Esophagus muscularis mucosa (tissue), 4 donors: ENCODE measurements at places on chromosomes 13 and 19.

DNA sequence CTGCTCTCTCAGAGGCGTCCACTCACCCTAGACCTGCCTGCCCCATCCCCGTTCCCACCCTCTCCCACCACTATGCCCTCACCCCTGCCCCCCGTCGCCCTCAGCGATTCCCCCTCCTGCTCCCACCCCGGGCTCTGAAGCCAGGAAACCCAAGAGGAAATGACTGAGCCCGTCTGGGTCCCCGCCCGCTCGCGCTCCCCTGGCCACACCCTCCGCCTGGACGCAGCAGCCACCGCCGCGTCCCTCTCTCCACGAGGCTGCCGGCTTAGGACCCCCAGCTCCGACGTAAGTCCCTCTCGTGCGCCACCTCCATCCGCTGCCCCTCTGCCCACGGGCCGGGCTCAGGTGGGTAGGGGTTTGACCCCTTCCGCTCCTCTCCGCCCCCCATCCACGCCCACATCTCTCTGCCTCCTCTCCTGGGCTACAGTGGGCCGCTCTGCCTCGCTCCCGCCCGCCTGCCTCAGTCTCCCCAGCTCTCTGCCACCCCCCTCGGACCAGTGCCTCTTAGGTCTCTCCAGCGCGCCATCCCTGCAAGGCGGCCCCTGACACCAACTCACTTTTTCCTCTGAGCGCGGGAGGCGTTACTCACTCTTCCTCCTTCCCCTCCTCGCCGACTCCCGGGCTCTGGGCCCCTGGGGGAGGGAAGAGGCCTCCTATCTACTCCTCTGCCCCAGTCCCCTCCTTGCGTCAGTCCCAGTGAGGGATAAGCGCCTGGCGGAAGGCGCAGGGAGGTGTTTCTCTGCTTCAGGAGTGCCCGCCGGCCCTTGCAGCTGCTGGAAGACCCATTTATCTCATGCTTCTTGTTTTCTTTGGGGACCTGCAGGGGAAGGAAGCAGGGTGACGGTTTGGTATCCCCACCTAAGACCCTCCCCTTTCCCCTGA is at the start of gene FXYD5:
FXYD5 (plus strand) TSS at position 211 of the 882 bp plus-strand sequence. CDS start 816 bp downstream, outside the sequence.
- DNase-seq, result no peak

DNA sequence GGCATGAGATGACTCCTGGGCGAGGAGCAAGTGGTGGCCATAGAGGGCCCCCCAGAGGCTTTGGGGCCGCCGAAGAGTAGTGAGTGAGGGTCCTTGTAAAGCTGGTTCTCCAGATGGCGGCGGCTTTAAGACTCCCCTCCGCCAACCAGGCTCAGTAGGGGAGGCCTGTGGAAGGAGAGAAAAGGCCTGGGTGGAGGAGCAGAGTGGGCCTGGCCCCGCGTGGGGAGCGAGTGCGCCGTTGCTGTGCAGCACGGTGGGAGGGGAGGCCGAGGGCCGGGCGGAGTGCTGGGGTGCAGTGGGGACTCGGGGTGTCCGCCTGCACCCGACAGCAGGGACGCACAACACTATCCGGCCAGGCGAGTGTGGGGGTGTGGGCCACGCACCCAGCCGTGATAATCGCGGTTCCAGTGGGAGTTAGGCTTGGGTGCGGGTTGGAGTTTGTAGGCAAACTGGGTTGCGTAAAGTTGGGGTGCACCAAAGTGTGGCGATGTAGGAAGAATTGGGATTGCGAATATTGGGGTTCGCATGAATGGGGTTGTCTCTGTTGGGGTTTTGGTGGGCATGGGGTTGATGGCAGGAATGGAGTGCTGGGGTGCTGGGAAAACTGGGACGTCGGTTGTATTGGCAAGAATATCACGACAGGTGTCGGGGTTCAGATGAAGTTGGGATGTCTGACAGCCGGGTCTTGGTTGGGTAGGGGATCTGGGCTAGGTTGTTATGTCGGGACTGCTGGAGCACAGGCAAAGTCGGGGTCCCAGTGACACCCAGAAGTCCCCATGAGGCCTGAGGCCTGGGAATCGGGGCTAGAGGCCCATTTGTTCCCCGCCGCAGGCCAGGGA is 687 bp upstream of the CIRBP start:
- DNase-seq, result no peak

DNA sequence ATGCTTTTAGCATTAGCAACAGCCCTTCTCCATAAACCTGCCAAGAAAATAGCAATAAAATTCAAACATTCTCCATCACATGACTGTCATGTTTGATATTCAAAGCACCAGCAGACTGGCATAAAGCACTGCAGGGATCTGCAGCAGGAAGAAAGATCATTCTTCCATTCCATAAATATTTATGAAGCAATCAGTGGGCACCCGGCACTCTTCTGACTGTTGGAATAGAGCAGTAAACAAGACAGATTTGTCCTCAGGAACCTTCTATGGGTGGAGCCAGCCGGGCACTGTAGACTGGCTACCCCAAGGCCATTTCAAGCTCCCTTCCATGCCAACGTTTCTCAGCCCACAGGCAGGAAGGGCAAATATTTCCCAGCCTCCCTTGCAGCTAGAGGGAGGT is 25.5 kb downstream of the PLA2G4C start:
- no peak for DNase-seq

DNA sequence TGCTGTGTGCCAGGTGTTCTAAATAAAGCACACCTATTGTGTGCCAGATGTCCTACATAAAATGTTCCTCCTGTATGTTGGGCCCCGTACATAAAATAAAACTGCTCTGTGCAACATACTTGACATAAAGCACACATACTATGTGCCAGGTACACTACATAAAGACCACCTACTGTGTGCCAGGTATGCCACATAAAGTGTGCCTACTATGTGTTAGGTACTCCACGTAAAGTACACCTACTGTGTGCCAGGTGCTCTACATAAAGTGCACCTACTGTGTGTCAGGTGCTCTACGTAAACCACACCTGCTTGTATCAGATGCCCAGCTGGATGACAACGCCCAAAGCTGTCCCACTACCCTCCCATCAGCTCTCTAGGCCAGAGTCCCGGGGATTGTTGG is 5.8 kb upstream of the OR10H5 start:
- no peak for DNase-seq

GRCh38 chr19:6590258-6590826 is 608 bp downstream of the CD70 start:
- DNase-seq, result no peak

GRCh38 chr13:33799950-33800592 is 17.9 kb upstream of the RFC3 start:
- no peak for DNase-seq

- DNase-seq, result no peak
These were observed 154.1 kb downstream of the ATP8A2 start for GRCh38 chr13:25525884-25526283.

DNA sequence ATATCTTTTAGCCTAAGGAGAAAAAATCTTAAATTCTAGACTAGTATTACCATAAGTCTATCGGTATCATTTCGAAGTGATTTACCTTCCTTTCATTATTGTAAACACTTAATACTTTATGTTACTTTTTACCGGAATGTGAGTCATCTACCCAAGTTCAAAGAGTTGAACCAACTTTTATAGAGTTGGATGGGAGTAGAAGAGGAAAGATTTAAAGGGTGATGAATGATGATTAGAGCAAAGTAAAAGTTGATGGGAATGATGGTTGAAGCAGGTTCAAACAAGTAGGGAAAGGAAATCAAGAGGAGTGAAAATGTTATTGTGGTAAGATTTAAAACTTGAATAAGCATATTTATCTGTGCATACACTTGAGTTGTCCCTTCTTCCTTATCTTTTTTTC is 11.3 kb upstream of the LPAR6 start:
- no peak for DNase-seq

DNA sequence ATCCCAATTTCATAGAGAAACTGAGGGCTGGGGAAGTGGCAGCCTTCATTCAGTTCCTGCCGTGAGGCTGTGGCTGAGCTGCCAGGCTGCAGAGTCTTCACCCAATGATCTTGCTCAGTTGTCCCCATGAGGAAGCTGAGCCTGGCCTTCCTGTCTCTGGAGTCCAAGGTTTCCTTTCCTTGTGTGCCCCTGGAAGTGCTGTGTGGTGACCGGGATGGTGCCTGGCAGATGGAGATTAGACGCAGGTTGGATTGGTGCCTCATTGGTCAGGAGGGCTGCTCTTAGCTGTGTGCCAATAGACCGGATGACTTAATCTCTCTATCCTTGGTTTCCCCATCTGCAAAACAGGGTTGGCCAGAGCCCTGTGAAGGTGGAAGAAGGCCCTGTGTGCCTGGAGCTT is 24.6 kb downstream of the DNM2 start:
- no peak for DNase-seq

GRCh38 chr19:1650650-1651567 is 1.5 kb downstream of the TCF3 start:
- DNase-seq, result no peak

DNA sequence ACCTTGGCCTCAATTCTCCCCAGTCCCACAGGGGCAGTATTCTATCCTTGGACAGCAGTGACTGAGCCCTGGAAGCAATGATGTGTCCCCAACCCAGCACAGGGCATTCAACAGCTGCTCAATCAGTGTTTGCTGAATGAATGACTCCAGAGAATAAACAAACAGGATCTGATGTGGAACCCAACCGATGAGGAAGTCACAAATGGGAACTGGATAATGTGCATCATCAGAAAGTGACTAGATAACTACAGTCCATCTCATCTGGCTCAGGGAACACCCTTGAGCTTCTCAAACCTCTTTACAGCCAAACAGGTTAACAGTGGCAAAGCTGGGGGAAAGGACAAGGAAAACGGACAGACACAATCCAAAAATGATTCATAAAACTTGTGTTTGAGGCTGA is 8.2 kb downstream of the SLC25A30 start:
- peak; percentile 34 for DNase-seq

- no peak for DNase-seq
These were observed 22.1 kb downstream of the ACTN4 start for GRCh38 chr19:38669552-38669951.

GRCh38 chr13:40640202-40640601 is 26.2 kb downstream of the FOXO1 start:
- DNase-seq, result no peak

DNA sequence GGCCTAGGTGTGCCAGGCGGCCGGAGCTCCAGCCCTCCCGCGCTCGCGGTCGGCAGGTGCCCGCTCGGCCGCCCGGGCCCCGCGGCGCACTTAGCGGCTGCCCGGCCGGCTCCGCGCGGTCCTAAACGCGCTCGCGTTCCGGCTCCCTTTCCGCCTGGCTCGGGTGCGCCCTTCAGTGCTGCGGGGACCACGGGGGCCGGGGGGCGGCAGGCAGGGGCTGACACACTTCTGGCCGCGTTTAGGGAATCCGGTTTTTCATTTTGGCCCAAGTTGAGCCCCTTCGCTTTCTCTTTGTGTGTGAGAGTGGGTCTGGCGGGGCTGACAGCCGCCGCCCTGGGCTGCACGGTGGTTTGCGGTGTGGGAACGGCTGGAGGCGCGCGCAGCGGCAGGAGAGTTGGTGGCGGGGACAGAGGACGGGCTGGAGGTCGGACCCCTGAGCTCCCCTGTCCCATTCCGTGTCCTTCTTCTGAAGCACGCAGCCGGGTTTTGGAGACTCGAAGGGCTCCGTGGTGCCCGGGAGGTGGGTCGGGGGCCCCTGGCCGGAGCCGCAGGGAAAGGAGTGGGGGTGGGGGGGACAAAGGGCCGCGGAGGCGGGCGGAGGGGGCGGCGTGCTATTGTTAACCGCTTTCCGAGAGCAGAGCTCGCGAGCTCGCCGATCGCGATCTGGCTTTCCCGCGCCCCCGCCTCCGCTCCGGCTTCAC is 3.1 kb downstream of the FGF9 start:
- DNase-seq, result peak; percentile 89

GRCh38 chr19:3479834-3480215 is 500 bp downstream of the SMIM24 start:
- DNase-seq, result no peak

- DNase-seq, result no peak
These were observed 33.7 kb downstream of the SHISA2 start for GRCh38 chr13:26017932-26018665.

DNA sequence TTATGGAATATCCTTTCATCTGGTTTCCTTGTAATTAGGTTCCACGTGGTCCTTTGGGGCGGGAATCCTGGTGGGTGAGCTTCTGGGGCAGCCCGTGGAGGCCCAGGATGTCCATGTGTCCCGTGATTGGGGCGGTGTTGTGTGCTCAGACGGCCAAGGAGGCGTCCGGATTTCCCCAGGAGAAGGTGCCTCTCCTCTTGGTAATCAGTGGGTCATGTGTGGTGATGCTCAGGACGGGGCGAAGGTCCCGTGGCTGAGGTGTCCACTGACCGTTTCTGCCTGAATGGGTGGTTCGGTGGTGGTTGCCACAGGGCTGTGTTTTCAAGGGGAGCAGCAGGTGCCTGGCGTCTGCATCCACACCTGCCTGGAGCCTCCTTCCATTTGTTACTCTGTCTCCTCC is 52.2 kb upstream of the F7 start:
- no peak for DNase-seq

DNA sequence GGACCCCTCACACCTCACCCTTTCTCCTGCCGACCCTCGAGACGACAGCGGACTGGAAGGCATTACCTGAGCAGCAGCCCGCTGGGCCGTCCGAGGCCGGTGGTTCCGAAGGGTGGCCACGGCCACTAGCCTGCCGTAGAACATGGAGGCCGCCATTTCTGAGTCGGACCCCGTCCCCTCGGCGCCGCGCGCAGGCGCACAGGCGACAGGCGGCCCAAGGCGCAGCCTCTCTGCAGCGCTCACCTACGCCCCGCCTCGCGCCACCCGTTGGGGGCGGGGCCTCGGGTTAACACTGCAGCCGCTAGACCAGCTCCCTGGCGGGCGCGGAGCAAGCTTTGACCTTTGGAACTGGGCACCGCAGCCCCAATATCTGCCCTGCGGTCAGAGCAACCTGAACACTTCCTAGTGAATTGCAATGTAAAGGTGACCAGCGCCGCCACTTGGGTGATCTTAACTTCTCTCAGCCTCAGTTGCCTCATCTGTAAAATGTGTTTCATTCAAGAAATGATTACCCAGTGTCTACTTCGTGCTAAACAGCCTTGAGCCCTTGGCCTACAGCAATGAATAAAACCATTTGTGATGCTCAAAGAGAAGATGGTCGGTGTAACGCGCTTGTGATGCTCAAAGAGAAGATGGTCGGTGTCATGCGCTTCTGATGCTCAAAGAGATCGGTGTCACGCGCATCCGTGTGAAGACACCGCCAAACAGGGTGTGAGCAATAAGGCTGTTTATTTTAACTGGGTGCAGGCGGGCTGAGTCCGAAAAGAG is at the start of gene SUCLA2:
SUCLA2 (minus strand) TSS at position 160 of the 768 bp plus-strand sequence; CDS start at position 156, 4 bp downstream.
- DNase-seq, result peak; percentile 94

DNA sequence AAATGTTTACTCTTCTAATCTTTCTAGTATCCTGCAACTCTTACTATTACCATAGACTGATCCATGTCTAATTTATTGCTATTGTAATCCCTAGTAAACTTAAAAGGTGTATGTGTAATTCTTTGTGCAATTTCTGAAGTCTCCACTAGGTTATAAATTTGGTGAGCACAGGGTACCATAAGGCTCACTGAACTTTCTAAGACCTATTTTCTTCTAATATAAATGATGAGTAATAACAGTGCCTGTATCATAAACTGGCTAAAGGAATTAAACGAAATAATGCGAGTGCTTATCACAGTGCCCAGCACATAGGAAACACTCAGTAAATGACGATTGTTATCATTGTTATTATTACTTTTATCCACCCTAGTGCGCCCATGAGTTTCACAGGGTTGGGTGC is 119.1 kb downstream of the KLF12 start:
- DNase-seq, result no peak

GRCh38 chr13:107817647-107818287 is 397.6 kb downstream of the LIG4 start:
- no peak for DNase-seq
